ENCODE measurements at places on chromosomes 6 and 20.

GRCh38 chr6:35036828-35037663 lies 104.1 kb downstream of the TCP11 start:
- no peak for DNase-seq

DNA sequence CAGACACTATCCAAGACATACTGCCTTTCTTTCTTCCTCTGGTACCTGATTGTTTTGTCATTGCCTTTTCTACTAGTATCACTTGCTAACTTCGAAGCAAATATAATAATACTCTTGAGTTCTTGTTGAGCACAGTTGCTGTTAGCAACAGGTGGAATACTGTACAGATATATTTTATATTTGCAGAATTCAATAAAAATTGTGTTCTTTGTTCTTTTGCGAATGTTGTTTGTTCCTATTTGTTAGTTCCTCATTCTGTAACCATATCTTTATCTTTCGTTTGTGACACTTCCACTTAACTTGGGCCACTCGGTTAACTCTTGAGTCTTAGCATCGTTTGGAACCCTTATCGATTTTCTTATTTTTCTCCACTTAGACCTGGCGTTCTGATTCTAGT lies 868 bp downstream of the CYB5R4 start:
- DNase-seq, result no peak

GRCh38 chr6:156886409-156886808 lies 109.2 kb downstream of the ARID1B start:
- no peak for DNase-seq

DNA sequence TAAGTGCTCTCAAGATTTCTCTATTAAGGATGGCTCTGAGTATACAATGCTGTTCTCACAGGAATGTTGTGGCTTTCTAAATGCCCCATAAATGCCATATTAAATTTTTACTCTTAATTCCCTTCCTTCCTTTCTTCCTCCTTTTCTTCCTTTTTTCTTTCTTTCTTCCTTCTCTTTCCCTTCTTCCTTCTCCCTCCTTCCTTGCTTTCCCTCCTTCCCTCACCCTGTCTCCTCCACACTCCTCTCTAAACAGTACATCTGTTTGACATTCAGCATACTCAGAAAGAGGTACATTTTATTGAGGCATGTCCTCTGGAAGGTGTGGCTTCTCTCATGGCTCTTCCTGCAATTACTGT lies 433 bp upstream of the SLC17A1 start:
- no peak for DNase-seq

DNA sequence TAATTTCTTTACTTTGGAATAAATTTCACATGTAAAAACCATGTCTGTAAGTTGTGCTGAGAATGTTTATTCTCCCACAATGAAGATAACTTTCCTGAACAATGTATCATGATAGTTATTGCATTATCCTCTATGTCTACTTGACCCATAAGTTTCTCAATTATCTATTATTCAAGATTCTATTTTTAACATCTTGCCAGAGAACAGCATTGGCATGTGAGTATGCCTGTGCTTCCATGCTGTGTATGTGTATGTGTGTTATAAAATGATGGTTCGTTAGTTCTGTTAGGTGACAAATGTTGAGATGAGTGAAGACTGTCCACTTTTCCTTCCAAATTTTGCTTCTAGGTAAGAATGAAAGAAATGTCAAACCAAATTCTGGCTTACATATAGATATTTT lies 111.9 kb downstream of the EYA4 start:
- no peak for DNase-seq

- DNase-seq, result no peak
These were observed 643.6 kb upstream of the PTCHD4 start for GRCh38 chr6:48754641-48755040.

DNA sequence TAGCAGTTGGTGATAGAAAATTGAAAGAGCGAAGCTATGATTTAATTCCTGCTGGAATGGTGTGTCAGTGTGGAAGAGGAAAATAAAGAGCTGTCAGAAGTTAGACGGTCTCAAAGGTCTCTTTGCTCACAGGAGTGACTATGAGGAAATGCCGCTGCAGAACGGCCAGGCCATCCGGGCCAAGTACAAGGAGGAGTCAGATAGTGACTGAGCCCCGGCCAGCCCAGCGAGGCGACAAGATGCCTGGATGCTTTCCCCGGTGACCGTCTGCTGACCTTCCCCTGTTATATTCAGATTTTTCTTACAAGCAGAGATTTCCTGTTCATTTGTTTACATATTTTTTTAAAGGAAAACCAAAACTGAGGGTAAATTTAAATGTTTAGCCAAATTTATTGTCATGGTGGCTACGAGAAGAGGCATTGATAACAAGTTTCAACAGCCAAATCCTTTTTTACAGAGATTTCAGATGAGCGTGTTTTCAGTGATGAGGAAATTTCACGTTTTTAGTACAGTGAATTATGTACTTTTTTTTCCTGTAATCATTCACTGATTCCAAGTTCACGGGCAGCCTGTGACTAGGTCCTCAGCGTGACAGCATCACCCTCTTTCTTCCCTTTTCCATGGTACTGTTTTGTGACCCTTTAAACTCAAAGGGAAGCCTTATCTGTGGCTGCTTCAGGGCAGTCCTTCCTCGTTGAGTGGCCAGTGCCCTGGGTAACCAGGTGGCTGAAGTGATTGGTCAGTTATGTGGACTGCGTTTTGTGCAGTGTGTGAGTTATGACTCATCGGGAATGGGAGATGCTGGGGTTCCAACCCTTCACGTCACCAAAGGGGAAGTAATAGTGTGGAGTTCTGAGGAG lies 12.6 kb downstream of the DYNLT1 start:
- no peak for DNase-seq

GRCh38 chr6:100346828-100347227 lies 117.9 kb downstream of the SIM1 start:
- DNase-seq, result no peak

DNA sequence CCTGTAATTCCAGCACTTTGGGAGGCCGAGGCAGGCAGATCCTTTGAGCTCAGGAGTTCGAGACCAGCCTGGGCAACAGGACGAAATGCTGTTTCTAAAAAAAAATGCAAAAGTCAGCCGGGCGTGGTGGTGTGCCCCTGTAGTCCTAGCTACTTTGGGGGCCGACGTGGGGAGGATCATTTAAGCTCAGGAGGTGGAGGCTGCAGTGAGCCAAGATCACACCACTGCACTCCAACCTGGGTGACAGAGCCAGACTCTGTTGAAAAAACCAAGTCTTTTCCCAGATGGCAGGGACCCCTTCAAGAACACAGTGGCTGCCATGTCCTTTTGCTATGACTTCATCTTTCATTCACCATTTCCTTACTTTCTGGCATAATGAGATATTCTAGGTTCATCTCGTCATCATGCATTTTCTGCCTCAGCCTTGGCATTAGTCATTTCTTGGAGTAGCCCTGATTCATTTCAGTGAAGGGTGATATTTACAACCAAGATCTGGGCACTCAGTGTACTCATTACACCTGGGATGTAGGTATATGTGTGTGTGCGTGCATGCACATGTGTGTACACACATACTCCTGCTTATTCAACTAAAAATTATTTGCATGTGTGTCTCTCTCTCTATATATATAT lies 61.4 kb upstream of the TOX2 start:
- DNase-seq, result no peak

DNA sequence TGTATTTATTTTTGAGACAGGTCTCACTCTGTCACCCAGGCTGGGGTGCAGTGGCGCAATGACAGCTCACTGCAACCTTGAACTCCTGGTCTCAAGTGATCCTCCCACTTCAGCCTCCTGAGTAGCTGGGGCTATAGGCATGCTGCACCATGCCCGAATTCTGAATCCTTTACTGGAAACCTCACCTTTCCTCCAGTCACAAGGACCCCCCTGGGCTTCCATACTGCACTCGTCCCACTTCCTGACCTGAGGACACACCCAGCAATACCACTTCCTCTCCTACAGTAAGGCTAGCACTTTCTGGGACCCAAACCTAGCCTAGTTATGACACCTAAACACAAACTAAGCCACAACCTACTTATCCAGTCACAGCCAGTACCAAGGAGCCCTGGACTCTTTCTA lies 68.2 kb downstream of the FAM217A start:
- peak; percentile 32 for DNase-seq

- DNase-seq, result no peak
These were observed 72.6 kb upstream of the SLC4A11 start for GRCh38 chr20:3311623-3312022.

- no peak for DNase-seq
These were observed 36.1 kb downstream of the KIF16B start for GRCh38 chr20:16537025-16537665.

DNA sequence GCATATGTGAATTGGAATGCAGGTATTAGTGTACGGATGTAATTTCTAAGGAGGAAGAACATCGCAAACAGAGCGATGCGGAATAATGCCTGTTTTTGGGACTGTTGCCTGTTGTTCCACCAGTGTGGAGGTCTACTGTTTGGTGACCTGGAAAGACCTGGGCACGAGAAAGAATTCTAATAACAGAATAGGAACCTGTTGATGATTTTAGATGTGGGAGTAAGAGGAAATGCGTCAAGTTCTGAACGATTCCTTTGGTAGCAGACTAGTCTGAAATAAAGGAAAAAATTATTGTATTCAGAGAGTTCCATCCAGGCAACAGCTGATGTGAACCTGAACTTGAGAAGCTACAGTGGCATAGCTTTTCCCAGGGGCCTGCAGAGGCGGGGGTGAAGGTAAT lies 192.1 kb downstream of the DTNBP1 start:
- DNase-seq, result no peak

- no peak for DNase-seq
These were observed 122.1 kb downstream of the OGFRL1 start for GRCh38 chr6:71410681-71411080.

- no peak for DNase-seq
These were observed 121.3 kb downstream of the SOBP start for GRCh38 chr6:107611094-107611810.

GRCh38 chr20:18172379-18172778 lies 34.7 kb downstream of the KAT14 start:
- DNase-seq, result no peak

GRCh38 chr6:81767163-81767891 lies 14.8 kb upstream of the TENT5A start:
- DNase-seq, result no peak

GRCh38 chr6:162358625-162359024 lies 368.9 kb downstream of the PRKN start:
- no peak for DNase-seq

DNA sequence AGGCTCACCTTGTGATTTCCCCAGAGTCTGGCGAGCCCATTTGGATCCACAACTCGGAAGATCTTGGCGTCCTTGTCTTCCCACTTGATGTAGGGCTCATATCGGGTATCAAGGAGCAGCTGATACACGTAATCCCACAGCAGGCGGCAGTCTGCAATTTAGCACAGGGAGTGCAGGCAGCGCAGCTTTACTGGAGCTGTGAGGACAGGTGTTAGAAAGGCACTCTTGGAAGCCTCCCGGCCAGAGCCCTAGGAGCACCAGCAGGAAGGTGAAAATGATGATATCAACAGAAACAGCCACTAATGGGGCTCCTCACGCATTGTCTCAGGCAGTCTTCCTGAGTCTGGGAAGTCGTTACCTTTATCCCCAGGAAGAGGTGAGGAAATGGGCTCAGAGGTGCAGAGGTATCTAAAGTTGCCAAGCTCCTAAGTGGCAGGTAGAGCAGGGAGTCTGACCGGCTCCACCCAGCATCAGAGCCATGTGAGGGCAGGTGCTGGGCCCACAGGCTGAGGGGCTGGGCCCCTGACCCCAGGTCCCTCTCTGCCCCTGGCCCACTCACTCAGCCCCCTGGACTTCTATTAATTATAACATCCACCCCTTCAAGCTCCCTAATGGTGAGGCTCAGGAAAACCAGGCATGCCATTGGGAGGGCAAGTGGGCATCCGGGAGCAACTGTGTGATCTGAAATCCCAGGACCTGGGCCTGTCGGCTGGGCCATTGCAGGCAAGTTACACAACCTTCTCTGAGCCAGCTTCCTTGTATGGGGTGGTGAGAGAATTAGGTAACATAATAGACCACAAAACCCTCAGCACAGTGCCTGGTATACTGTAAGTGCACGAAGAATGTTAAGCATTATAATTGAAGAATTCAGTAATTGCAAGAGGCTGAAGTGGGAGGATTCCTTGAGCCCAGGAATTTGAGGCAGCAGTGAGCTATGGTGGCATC lies 18.3 kb downstream of the ETV7 start:
- DNase-seq, result no peak

DNA sequence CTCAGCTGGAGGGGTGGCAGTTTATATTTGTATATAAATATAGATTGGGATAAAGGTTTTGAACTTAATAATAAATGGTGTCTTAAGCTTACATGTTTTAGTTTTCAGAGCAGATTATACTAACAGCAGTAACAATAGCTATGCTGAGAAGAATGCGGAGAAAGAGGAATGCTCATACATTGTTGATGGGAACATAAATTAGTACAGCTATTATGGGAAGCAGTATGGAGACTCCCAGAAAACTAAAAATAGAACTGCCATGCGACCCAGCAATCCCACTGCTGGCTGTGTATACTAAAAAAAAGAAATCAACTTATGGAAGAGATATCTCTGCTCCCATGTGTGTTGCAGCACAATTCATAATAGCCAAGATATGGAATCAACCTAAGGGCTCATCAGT lies 127.9 kb downstream of the BCKDHB start:
- no peak for DNase-seq

GRCh38 chr6:55046869-55047422 lies 127.4 kb upstream of the HCRTR2 start:
- DNase-seq, result no peak

DNA sequence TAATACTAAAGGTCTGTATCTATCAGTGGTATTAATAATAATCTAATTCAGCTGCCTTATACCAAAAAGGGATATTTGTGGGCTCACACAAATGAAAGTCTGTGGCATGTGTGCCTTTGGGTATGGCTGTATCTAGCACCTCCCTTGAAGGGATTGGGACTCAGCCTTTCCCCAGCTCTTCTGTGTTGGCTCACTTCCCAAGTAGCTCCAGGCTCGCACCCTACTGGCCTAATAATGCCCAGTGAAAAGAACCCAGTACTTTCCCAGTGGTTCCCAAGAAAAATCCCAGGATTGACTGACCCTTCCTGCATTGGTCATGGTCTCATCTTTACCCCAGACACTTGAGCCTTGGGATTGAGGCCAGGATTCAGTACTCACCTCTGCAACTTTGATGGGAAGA lies 60.7 kb upstream of the CDKAL1 start:
- no peak for DNase-seq

- no peak for DNase-seq
These were observed 234.2 kb upstream of the OPRM1 start for GRCh38 chr6:153804755-153805330.

GRCh38 chr6:36526066-36526465 lies 21.2 kb downstream of the STK38 start:
- no peak for DNase-seq

DNA sequence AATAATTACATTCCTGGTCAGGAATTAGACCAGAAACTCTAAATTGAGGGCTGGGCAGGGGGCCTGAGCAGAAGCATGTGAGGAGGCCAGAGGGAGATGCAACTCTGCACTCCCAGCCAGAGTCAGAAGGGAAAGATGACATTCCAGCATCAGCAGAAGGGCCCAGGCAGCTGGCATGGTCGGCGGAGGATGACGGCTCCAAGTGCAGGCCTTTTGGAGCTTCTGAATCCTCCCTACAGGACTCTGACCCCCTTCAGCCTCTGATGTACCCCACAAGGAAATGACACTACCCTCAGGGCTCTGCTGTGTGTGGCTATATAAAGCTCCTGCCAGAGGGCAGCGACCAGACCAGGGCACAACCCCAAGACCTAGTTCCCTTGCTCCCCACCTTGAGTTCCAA lies 1.9 kb downstream of the LRFN2 start:
- DNase-seq, result no peak

Data from CD4-positive, alpha-beta T cell treated with Interleukin-4 for 4 hours (primary cell).